Activated gamma-delta T cell treated with anti-CD3 and anti-CD28 coated beads, Interleukin-2, amount 50 U/mL, for 16 hours (primary cell): ENCODE measurements at places on chromosomes 13 and 19.

DNA sequence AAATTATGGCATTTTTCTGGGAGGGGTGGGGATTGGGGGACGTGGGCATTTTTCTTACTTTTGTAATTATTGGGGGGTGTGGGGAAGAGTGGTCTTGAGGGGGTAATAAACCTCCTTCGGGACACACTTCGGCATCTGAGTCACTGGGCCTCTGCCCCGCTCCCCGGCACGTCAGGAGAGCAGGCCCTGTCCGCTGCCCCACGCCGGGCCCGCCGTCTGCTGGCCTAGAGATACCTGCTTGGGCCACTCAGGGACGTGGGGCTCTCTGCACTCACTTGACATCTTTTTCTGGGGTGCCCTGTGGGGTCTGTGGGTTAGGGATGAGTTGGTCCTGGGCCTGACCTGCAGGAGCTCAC, 3.5 kb upstream of the FTL start:
- DNase-seq = no peak

- no peak for DNase-seq
Measured at GRCh38 chr13:36356058-36356457, 9.9 kb upstream of the SPART start.

DNA sequence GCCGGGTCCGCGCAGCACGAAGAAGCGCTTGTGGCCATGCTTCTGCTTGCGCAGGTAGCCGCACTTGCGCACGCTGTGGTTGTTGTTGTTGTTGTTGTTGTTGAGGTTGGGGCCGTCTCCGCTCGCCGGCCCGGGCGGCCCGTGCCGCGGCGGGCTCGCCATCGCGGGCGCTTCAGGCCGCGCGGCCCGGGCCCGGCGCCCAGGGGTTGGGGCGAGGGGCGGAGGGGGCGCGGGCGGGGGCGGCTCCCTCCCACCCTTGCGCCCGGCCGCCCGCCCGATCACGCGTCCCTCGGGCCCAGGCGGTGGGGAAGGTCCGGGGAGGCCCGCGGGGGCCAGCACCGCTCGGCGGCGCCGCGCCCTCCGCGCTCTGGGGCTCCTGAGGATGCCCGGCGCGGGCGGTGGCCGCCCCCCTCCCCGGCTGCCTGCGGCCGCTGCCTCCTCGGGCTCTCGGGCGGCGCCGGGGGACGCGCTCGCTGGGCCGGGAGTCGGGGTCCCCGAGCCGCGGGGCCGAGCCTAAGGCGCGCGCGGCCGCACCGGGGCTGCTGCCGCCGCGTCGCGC, 412 bp downstream of the IRS2 start:
- DNase-seq = no peak

GRCh38 chr19:56778351-56778750, 62.2 kb downstream of the PEG3 start:
- DNase-seq = no peak

DNA sequence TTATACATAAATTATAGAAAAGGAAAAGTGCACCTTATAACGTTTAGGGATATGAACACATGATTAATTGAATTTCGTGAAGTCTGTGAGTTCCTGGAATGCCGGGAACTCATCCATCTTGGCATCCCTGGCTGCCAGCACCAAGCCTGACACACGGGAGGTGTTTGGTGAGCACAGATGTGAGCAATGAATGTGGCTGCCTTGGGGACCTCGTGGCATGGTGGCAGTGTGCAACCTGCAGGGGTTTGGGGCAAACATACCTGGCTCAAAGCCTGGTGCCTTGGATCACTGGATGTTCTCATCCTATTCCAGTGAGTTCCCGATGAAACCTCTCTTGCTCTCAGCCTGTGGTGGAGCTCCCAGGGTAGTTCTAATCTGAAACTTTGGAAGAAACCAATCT, 10.4 kb upstream of the MAP2K2 start:
- no peak for DNase-seq

DNA sequence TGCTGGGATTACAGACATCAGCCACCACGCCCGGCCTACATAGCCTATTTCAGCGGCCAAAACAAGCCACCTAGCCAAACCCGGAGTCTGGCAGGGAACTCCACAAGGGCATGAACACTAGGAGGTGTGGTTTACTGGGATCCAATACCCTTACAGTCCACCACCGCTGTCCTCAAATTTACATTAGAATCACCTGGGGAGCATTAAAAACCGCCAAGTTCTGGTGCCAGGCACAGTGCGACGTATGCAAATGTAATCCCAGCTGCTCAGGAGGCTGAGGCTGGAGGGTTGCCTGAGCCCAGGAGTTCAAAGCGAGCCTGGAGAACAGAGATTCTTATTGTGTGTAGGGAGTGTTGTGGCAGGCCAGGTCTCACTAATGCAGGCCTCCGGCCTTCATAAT, 4.2 kb upstream of the AP1M1 start:
- no peak for DNase-seq
